ENCODE measurements at places on chromosomes 13 and 19. TPM values are rescaled to one million over a fixed set of nuclear protein-coding genes. Genes with fewer than 3 reads are reported as not detected.

Gene ZNF574
- 17.6 TPM for total RNA-seq

Gene GRK1
- not detected for total RNA-seq

Gene ZNF728
- not detected for total RNA-seq

Gene AMH
- 10.4 TPM for total RNA-seq

Gene ETV2
- 1.9 TPM for total RNA-seq

Gene IZUMO1
- total RNA-seq, result not detected

Gene ITM2B
- total RNA-seq, result 385 TPM

Gene ZNF714
- 25.1 TPM for total RNA-seq

Gene CYP4F8
- total RNA-seq, result not detected

Gene CFAP97D2
- total RNA-seq, result not detected

Gene CGB5
- total RNA-seq, result not detected

Gene ACER1
- 0.55 TPM for total RNA-seq

Gene SRRM5
- 0.72 TPM for total RNA-seq

Gene F10
- not detected for total RNA-seq

Gene ATP4A
- not detected for total RNA-seq

Gene IRGC
- total RNA-seq, result not detected

Gene ZNF506
- 41.5 TPM for total RNA-seq

Gene ZNF112
- 0.30 TPM for total RNA-seq

Gene CDC42EP5
- total RNA-seq, result not detected

Gene ZNF585A
- 13.8 TPM for total RNA-seq

Gene THSD8
- total RNA-seq, result 5.8 TPM

Gene KLK14
- 0.72 TPM for total RNA-seq

Gene RFPL4A
- not detected for total RNA-seq

Data from activated naive CD8-positive, alpha-beta T cell treated with anti-CD3 and anti-CD28 coated beads, Interleukin-2, amount 10 ng/mL, durations not matched to agents 7 days and 5 days (primary cell).